ENCODE measurements at places on chromosomes 6 and 20.

DNA sequence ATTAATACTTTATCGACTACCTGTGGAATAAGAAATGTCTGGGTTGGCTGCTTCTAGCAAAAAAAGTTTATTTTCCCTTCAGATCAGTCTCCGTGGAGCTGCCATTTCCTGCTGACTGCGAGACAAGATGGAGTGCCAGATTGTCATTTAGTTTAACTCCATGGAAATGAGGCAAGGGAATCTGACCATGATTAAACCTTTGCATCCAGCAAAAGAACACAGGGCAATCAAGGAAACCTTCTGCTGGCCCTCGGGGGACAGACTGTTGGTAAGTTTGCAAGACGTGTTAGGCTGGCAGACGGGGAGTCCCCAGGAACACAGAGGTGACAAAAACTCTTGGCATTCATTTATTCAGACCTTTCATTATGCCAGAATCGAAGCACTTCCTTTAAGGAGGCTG lies 52.2 kb upstream of the SPACA1 start:
- DNase-seq = no peak

- DNase-seq = no peak
These were observed 10.5 kb upstream of the ZNF334 start for GRCh38 chr20:46523696-46524328.

DNA sequence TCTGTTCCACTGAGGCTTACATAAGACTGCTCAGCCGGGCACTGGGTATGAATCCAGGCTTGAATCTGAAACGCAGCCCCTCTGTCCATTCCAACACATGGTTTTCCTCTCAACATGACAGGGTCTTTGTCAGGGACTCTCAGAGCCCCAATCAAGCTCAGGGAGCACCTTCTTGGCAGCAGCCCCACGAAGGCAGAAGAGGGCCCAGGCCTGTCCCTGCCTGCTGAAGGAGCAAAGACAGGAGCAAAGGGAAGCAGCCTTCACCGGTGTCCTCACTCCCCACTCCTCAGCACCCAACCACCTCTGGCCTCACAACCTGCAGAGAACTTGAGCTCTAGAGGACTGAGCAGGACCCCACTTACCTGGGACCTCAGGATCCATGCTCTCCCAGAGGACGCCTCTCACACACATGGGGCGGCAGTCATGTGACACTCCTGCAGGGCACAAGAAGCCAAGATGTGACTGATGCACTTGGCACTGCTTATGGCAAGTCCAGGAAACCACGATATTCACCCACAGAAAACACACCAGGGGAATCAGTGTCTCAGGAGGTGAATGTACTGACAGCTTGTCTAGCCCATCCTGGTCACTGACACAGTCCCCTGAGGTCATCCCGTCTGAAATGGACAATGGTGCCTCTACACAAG lies 4.3 kb downstream of the SNHG17 start:
- no peak for DNase-seq

DNA sequence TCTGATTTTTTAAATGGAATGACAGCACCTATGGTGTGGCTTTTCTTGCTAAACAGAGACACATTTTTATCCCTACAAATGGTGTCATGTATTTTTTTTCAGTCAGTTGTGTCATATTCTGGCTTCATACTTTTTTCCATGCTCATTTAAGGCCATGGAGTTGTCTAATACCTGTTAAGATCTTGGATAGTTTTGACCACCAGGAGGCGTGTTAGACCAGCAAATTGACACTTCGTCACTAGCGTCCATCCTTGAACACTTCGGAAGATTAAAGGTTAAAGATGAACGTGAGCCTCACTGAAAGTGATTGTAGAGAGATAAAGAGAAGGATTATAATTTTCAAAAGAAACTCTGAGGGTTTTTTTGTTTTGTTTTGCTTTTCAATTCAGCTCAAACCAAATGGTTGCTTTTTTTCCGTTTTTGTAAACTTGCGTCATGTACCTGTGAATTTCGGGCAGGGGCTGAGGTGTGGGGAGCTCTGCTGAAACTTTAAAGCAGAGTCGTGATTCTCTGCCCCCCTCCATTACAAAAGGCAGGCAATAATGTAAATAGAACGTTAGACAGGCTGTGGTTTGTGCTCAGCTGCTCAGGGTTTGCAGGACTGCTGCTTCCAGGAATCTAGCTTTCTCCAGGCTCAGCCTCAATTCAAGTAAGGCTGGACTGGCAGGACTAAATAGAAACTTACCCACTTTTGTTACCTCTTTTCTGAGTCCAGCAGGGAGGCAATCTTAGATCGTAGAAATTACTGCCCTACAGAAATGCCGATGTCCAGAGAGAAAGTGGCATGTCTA lies 245.1 kb downstream of the FOXA2 start:
- DNase-seq = no peak

- no peak for DNase-seq
These were observed 94.4 kb upstream of the SIRPA start for GRCh38 chr20:1800777-1801176.

- no peak for DNase-seq
These were observed 379.2 kb downstream of the BMP2 start for GRCh38 chr20:7146552-7147219.

GRCh38 chr6:16333580-16333979 lies 95.2 kb downstream of the GMPR start:
- no peak for DNase-seq

GRCh38 chr6:3317741-3318211 lies 59.0 kb downstream of the PSMG4 start:
- DNase-seq = no peak

- DNase-seq = no peak
These were observed 27.9 kb upstream of the CCR6 start for GRCh38 chr6:167094820-167095637.

DNA sequence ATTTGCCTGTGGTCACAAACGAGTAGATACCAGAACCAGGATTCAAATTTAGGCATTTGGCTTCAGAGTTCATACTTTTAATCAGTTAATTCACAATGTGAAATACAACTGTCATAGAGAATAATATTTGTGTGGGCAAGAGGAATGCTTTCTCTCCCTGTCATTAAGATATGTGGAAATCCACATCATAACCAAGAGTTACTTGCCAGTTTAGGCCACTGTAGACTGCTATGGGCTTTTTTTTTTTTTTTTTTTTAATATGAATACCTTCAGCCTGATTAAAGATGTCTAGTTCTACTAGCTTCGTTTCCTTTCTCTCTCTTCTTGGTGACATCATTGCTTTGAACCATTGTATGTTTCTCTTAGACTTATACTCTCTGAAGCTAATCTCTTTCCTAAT lies 244.9 kb downstream of the ZFAND3 start:
- no peak for DNase-seq

- no peak for DNase-seq
These were observed 29.3 kb upstream of the OVOL2 start for GRCh38 chr20:18087054-18087453.

DNA sequence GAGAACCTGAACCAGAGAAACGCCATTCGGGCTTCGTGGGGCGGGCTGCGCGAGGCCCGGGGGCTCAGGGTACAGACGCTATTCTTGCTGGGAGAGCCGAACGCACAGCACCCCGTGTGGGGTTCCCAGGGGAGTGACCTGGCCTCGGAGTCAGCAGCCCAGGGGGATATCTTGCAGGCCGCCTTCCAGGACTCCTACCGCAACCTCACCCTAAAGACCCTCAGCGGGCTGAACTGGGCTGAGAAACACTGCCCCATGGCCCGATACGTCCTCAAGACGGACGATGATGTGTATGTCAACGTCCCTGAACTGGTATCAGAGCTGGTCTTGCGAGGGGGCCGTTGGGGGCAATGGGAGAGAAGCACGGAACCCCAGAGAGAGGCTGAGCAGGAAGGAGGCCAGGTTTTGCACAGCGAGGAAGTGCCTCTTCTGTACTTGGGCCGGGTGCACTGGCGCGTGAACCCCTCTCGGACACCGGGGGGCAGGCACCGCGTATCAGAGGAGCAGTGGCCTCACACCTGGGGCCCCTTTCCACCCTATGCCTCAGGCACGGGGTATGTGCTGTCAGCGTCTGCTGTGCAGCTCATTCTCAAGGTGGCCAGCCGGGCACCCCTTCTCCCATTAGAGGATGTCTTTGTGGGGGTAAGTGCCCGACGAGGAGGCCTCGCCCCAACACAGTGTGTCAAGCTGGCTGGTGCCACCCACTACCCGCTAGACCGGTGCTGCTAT lies 904 bp downstream of the B3GALT4 start:
- no peak for DNase-seq
